ENCODE measurements at places on chromosomes 5 and 9.

DNA sequence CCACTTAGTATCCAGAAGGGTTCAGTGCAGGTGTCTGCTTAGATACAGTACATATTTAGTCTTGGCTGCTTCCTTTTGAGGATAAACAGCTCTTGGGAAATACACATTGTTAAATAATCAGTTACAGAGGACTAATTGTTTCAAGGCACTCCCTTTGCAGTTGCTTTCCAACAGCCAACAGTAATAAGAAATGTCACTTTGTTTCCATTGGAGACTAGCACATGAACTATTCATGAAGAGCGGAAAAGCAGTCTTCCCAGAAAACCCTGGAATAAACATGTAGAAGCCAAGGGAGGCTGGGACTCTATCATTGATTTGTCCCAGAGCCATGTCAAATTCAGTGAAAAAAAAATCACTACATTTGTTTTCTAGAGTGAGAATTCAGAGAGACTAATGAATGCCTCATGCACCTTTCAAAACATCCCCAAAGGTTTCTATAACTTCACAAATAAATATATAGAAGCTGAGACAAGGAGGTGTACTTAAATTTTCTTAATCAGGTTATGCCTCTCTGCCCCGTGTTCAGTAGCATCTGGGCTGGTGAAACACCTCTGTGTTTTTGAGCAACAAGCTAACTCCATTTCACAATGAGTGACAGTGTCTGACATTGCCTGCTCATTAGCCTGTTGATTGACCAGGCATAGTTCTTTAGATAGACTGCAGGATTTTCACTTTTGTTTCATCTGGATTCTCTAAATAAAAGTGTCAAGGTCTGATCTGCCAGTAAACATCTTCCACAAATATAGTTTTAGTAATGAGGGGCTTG lies 271.5 kb downstream of the ARRDC3 start:
- DNase-seq = no peak

GRCh38 chr9:105880517-105880916 lies 186.2 kb downstream of the TMEM38B start:
- DNase-seq = no peak

DNA sequence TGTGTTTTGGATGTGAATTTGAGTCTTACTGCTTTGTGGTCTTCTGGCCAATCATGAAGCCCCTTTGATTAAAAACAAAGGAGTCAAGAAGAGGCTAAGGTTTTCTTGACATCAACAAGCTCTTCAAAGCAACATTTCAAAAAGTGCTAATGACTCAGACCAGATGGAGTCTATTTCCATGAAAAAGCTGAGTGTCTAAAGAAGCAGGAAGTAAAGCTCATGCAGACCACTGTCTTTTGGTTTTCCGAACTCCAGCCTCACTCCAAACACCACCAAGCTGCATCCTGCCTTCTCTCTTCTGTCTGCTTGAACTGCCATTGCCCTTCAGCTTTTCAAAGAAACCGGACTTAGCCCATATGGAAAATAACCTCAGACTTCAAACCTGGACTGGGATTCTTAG lies 115.2 kb downstream of the PRDM6 start:
- no peak for DNase-seq

DNA sequence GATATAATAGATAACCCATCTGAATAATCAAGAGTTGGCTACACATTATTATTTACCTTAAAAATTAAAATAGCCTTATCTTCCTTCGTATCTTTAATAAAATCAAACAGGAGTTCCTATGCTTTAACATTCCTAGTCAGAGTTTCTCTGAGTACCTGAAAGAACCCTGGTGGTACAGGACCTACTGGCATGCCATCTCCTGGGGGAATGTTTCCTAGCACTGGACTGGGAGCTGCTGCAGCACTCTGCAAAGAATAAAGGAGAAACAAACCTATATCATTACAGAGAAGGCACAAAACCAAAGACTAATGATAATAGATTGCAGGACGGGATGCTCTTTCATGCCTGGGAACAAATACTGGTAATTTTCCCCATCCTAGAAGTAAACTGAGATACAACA lies 119.5 kb upstream of the ACOT12 start:
- DNase-seq = no peak

GRCh38 chr5:139110526-139111168 lies 87.5 kb downstream of the SIL1 start:
- no peak for DNase-seq

All from cortex of kidney (tissue), 1 donor.